ENCODE measurements at places on chromosomes 1 and 21. TPM values are rescaled to one million over a fixed set of nuclear protein-coding genes. Genes with fewer than 3 reads are reported as not detected.

Gene TMEM81
- 3.2 TPM for polyA plus RNA-seq

Gene CDA
- polyA plus RNA-seq: 6.7 TPM

Gene TNFRSF8
- polyA plus RNA-seq: 0.67 TPM

Gene LIN9
- polyA plus RNA-seq: 12.2 TPM

Gene CHAF1B
- 9.2 TPM for polyA plus RNA-seq

Gene STUM
- 1.3 TPM for polyA plus RNA-seq

GRCh38 chr1:24195136-24195535 is 8.0 kb upstream of the IFNLR1 start:
- DNase-seq: no peak

- no peak for DNase-seq
These were observed 7.8 kb downstream of the PSMB2 start for GRCh38 chr1:35633547-35633946.

DNA sequence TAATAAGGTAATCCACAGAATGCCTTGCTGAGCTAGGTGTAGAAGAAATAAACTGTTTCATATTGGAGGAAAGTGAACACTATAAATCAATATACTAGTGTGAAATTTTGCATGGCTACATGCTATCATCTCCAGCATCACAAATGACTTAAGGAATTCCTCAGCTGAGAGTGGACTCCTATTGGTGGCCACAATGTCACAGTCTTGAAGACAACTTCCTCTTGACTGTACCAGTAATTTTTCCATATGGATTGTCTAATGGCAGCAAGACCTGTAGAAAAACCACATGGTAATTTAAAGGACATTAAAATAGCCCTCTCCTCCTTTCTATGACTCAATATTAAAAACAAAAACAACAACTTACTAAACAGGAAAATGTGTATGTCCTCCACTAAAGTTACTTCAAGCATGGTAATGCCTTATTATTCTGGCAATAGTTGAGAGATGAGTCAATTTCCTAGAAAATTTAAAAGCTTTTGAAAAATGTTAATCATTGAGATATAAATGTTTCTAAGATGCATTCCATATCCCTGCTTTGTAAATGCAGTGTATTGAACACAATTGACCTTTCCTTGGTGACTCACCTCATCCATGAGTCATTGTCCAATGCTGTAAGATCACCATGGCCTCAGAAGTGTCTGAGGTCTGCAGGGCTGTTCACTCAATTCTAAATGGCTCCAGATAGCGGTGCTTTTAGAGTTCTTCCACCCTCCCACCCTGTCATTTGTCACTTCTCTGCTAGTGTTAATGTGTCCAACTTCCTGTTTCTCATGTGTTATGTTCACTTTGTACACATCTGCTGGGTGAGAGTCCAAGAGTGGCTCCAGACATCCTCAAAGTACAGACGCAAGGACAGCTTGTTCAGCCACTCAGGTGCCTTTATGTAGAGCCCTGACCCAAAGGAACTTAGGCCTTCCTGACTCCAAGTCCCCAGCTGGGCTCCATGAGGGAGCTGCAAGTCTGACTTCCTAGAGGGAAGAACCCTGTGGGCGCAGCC is 32.8 kb upstream of the DNASE2B start:
- DNase-seq: no peak

- DNase-seq: no peak
These were observed 166.5 kb downstream of the RRAGC start for GRCh38 chr1:38693031-38693430.

DNA sequence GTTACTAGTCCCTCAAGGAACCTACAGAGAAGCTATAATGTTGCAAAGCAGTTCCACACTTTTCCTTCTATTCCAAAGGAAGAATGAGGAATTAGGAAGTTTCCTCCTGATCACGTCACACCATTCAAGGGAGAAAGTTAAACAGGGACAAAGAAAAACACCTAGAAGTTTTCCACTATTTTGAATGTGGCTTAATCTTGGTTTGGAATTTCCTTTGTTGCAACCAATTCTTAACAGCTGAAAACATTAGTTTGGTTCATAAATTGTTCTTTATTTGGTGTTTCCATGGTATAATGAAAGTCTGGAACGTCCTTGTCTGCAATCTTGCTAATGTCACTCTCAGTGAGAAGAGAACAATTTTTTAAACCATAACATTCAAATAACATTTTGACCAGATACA is 8.4 kb downstream of the MNDA start:
- DNase-seq: no peak

DNA sequence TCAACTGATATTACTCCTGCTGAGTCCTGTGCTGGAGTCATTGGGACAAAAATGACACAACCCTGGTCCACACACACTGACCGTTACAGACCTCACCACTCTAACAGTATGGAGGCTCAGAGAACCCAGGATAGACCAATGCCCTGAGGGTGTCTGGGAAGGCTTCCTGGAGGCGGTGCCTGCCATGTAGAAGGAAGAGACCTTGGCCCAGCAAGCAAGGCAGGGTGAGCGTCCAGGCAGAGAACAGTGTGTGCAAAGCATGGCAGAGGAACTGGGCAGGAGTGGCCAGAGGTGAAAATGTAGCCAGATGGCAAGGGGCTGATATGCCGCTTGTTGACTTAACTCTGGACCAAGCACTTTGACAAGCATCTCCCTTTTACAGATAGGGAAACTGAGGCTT is 85.5 kb downstream of the VWA5B1 start:
- DNase-seq: no peak

GRCh38 chr1:175002910-175003517 is 3.3 kb downstream of the CACYBP start:
- no peak for DNase-seq

DNA sequence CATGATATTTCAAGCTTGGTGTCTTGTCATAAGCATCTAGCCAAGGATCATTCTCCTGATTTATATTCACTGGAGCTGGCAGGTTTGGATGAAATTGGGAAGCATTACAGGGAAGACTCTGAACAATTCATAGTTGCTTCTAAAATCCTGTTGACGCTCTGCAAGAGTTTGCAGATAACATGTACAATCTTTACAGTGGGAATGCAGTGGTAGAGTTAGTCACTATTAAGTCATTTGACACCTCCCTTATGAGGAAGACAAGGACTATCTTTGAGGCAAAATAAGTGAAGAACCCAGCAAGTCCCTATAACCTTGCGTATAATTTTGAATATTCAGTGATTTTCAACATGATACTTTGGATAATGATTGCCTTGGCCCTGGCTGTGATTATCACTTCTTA is 45.3 kb upstream of the CRB1 start:
- no peak for DNase-seq

DNA sequence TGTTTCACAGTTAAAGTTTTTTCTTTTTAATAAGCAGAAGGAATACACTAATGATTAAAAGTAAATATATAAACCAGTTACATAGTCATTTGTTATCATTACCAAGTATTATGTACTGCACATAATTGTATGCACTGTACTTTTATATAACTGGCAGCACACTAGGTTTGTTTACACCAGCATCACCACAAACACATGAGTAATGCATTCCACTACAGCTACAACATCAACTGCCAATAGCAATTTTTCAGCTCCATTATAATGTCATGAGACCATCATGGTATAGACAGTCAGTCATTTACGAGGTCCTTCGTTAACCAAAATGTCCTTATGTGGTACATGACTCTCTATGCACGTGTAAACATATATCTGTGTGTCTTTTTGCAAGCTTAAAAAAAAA is 35.2 kb downstream of the SCYL3 start:
- DNase-seq: no peak

DNA sequence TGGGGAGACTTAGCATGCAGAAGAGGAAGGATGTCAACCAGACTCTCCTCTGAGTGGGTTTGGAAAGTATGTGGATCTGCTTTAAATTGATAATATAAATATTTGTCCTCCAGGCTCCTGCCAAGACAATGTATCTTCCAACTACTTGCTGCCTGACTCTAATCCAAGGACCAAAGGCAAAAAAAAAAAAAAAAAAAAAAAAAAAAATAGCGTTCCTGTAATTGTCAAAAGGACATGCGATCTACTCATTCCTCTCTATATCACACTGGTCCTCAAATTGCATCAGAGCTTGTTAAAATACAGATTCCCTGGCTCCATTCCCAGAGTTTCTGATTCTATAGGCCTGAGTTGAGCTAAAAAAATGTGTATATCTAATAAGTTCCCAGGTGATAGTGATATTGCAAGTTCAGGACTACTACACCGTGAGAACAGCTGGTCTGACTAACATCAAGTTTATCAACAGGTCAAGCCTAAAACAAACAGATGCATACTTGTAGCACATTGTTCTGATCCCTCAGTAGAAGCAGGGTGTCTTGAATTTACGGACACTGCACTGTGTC is 141.3 kb downstream of the TNR start:
- DNase-seq: no peak

DNA sequence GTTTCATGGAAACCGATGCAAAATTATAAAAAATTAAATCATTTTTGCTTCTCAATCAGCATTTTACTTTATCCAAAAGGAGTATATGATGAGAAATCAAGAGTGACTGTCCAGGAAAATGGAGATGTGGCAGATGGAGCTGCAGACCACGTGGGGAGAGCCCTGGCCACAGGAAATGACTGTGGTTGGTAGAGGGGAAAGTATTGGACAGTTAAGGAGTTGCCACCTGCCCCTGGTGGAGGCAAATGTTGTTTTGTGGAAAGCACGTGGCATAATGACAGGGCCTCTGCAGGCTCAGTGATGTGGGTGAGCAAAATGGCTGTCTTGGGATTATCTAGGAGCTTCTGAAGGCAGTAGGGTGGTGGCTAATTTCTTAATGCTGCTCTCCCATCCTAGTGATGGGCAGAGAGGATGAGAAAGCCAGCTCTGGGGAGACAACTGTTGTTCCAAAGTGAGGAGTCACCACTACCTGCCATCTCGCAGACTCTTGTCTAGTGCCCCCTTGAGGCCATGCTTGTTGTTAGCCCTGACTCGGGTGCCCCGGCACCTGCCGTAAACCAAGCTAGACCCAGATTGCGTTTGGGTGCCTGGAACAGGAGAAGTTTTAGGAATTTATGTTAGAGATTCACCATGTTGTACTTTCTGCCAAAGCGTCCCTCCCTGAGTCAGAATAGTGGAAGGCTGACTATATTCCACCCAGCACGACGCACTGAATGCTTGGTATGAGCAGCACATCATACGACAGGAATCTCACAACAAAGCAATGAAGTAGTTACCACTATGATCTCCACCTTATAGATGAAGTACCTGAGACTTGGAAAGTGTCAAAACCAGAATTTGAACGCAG is 144.0 kb downstream of the ROR1 start:
- no peak for DNase-seq

- no peak for DNase-seq
These were observed 63.4 kb downstream of the MAGI3 start for GRCh38 chr1:113453771-113454083.

GRCh38 chr21:34298534-34299167 is 65.2 kb upstream of the KCNE2 start:
- DNase-seq: no peak

DNA sequence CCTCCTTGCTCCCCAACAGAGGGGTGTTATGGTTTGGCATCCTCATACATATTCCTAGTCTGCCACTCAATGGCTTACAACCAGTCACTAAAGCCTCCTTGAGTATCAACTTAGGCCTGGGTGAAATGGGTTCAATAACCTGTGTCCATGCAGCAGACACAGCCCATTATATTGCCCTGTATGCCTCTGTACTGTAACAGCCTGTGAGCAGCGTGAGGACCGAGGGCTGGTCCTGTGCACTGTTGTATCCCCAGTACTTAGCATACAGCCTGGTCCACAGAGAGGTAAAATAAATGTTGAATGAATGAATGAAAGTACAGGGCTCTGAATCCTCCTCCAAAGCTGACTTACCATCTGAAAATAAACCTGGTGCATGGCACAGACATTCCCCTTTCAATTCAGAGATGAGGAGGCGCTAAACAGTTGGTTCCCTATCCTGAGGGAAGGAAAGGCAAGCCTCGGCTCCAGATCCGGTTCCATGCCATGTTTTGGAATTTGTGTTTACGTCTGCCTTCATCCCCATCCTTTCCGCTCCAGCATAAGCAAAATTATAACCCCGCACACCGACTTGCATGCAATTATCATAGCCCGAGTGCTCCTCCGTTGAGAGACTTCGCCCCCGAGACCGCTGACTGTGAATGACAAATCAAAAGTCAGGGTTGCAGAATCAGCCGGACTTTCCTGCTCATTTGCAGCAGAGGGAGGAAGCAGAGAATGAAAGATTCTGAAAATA is 45.0 kb upstream of the DNAJC6 start:
- DNase-seq: no peak

- DNase-seq: no peak
These were observed 28.8 kb upstream of the LPGAT1 start for GRCh38 chr1:211859405-211859804.

GRCh38 chr1:208206092-208206698 is 38.0 kb downstream of the PLXNA2 start:
- no peak for DNase-seq

DNA sequence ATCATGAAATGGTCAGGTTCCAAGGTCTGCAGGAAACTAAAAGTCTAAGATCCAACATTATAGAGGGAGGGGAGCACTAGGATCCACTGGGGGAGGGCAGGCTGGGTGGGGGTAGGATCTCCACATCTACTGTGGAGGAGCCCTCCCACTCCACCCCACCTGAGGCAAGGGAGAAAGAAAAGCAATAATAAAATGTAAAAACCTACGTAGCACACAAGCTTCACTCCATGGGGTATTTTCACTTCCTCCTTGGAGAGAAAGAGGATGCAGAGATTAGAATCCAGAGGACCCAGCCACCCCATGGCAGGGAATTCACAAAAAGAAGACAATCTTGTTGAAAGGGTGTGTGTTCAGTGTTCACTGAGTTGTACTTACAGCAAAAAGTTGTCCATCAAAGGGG is 14.4 kb downstream of the SPOCD1 start:
- no peak for DNase-seq

DNA sequence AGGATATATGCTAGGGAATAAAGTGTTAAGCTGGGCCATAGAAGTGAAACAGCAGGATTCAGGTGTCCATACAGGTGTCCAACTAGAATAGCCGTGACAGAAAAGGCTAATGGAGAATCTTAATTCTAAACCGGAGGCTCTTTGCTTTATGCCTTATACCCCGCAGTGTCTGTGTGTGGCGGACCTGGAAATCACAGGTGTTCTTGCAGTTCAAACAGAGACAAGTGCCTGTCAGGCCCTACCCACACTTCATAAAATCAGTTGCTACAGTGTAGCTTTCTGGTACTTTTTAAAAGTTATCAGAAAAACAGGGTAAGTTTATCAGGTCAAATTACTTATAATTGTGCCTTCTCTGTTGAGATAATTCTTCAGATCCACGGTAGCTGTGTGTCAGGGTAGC is 293.9 kb downstream of the LRRC7 start:
- DNase-seq: no peak

- no peak for DNase-seq
These were observed 53.3 kb upstream of the GJA8 start for GRCh38 chr1:147849098-147849895.

- DNase-seq: no peak
These were observed 13.6 kb downstream of the AUNIP start for GRCh38 chr1:25845664-25846063.

DNA sequence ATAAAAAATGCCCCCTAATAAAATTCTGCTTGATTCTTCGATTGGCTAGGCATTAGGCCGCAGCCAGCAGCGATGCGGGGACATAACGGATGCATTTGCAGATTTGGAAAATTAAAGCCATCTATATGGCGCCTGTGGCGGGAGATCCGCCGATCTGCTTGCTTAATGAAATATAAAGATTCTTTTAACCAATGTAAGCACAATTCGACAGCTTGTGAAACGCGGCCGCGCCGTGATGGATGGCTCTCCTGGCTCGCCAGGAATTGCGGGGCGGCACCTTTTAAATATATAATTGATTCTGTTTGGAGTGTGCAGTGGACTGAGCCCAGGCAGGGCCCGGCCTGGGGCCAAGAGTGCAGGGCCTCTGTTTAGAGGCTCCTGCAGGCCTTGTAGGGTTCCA is 8.0 kb downstream of the DMBX1 start:
- no peak for DNase-seq

- no peak for DNase-seq
These were observed 76.5 kb downstream of the RHOU start for GRCh38 chr1:228811712-228812305.
